ENCODE measurements at places on chromosomes 16 and 17. TPM values are rescaled to one million over a fixed set of nuclear protein-coding genes. Genes with fewer than 3 reads are reported as not detected.
A peak's percentile ranks its signal among the peaks of the same experiment; 100 is the strongest.

Gene MMP28
- total RNA-seq, result not detected

Gene NAGS
- 1.6 TPM for total RNA-seq

Gene IKZF3
- total RNA-seq, result 41.0 TPM

Gene KRTAP4-5
- total RNA-seq, result not detected

Gene CDH3
- 41.7 TPM for total RNA-seq

Gene TNP2
- total RNA-seq, result not detected

Gene ZNF469
- total RNA-seq, result 0.50 TPM

Gene KDM8
- total RNA-seq, result 8.4 TPM

Gene ACSF2
- 148 TPM for total RNA-seq

Gene MLYCD
- 11.0 TPM for total RNA-seq

Gene PRSS27
- 2.0 TPM for total RNA-seq

Gene BCAR1
- 153 TPM for total RNA-seq

Gene MEIOB
- total RNA-seq, result not detected

Gene KRT33A
- total RNA-seq, result not detected

DNA sequence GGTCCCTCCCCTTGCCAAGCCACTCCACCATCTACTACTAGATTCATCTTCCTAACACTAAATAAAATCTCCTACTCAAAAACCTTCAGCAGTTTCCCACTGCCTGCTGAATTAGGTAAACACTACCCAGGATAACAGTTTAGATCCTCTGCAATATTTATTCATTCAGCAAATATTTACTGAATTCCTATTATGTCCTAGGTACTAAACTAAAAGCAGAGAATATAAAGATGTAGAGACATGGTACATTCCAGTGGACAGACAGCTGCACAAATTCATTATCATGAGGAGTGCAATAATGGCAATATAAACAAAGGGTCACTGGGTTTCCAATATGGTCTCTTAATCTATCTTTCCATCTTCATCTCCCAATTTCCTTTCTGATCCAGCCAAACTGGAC, 30.7 kb upstream of the HOXB13 start:
- no peak for DNase-seq

DNA sequence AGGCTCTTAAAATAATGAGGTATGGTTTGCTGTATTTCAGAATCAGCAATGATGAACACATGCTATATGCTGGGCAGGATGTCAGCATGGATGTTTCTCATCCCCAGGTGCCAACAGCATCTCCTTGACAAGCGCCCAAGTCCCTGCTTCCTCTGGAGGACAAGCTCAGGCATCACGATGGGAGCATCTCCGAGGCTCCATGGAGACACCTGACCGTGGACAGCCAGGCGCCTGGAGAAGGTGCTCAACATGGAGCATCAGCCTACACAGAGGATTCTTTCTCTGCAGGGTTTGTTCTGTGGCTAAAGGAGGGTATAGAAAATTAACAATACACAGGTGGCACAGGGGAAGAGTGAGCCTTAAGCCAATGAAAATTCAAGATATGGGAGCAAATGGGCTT, 72.1 kb downstream of the SLC5A11 start:
- DNase-seq, result no peak

- DNase-seq, result no peak
These were observed 517.0 kb downstream of the KIF2B start for GRCh38 chr17:54339731-54340130.

DNA sequence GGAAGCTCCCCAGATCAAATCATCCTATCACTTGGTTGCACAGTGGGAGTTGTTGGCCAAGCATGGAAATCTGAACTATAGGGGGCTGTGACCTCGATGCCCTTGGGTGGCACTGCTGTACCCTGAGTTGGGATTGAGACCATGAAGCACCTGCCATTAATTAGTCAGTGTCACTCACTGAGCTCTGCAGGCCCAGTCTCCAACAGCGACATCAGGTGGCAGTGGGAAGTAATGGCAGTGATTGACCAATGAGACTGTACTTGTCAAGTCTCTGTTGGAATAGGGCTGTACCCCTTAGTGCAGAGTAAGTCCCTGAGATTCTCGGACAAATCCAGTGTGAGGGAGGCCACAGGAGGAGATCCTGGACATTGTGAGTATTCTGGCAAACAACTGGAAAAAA, 118.0 kb upstream of the RPL38 start:
- DNase-seq, result no peak

DNA sequence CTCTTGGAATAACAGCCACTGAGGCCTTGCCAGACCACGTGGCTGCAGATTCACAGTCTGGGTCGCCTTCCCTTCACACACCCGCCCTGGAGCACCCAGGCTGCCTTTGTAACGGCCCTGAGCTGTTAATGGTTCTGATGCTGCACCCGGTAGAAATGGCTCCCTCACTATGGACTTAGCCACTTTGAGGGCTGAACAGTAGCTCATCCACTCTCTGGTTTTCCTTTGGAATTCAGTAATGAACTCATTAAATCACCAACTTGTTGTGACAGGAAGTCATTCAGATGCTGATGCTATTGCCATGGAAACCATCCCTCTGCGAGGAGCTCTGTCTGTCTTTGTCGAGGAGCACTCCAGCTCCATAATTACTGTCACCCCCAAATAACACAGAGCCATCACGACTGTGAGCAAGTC, 59.2 kb downstream of the CDK5R1 start:
- DNase-seq, result no peak

- DNase-seq, result peak; percentile 51
These were observed 22.5 kb downstream of the DNAI2 start for GRCh38 chr17:74296548-74296936.

DNA sequence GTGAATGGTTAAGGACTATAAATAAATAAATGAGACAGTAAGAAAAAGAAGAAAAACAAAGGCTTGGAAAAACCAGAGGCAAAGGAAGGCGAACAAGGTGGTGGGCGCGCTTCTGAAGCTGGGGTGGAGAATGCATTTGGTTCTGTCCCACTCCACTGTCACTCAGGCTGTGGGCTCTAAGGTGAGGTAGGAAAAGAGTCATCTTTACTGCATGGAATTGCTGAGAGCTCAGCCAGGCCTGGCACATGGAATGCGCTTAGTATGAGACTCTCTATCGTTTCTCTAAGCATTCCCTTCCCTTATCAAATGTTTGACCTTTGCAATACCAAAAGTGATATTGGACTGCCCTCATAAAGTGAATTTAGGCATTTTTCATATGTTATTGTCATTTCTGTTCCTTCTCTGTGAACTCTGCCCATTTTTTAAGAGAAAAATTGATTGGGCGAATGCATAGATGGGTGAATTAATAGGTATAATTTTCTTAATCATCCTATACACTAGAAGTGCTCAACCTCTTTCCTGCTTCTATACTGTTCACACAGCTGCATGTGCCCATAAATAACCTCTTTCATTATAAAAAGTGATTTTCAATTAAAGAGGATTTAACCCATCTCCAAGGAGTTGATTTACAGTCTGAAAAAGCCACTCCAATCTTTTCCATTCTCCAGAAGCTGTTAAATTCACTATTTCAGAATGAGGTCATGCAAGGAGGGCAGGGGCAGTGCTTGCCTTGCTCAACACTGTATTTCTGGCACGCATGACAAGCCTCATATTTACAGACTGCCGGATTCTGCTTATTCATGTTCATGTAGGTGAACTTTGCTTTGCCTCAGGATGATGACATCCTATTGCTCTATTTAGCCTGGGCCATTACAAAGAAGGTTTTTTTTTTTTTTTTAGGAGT, 87.7 kb downstream of the MYH10 start:
- DNase-seq, result no peak

- DNase-seq, result no peak
These were observed 9.2 kb downstream of the C17orf67 start for GRCh38 chr17:56824503-56824902.

DNA sequence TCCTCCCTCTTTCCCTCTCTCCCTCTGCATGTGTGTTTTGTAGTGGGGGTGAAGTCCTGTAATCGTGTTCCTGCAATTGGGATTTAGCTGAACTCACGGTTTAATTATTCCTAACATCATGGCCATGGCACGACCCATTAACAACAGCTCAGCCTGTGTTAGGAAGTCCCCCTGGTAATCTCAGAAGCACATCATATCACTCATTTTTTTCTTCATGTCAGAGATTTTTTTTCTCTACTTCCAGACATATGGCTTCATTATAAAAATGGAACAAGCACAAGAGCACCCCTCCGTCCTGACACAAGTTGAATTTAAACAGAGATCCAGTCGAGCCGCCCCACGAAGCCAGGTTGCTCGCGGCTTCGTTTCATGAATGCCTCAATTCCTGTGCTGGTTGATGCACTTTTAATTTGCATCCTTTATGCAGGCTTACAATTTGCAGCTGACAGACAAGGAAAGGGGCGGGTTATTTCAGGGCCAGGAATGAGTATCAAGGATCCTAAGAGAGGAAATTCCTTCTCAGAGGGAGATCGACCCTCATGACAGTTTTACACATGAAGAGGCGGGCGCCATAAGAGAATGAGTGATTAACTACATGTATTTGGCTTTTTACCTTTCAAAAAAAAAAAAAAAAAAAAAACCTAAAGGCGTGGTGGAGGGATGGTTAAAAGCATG, 192.9 kb downstream of the MAF start:
- no peak for DNase-seq

DNA sequence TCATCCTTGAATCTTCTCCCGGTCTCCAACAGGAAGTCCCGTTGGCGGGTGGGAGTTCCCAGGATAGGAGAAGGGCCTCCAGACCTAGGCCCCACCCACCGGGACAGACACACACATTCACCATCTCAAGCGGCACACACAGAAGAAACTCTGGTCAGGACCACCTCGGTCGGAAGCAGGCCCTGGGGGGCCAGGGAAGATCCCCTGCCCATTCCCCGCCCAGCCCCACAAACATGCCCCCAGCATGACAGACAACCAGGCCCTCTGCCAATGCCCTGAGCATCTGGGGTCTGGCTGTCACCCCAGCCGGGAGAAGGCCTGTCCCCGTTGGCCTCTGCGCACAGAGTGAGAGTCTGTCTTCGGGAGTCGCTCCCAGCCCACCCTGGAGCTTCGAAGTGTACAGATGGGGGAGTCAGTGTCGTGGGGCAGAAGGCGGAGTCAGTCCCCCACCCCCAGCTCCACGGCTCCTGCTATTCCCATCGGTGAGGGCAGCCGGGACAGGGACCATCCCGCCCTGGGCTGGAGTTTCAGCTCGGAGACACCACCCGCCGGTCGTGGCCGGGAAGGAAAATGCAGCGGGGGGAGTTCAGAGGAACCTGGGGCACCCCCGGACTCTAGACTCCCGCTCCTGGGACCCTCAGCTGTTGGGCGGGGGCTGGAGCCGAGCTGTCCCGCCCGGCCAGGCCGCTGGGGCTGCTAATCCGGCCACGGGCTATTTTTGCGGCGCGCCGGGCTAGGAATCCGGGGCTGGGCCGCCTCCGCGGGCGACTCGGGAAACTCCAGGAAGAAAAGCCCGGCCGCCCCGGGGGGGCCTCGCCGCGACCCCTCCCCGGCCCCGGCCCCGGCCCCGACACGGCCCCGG, 660 bp downstream of the RHBDF1 start:
- DNase-seq, result peak; percentile 86

- DNase-seq, result no peak
These were observed 484 bp downstream of the CD300LB start for GRCh38 chr17:74530831-74531150.

- DNase-seq, result no peak
These were observed 32.5 kb upstream of the ARHGAP44 start for GRCh38 chr17:12756786-12757185.

GRCh38 chr16:7037495-7037894, 295.1 kb upstream of the RBFOX1 start:
- no peak for DNase-seq

Data from Calu3 (cell line).